Tibial nerve (tissue), 4 donors: ENCODE measurements at places on chromosomes 7 and 10. TPM values are rescaled to one million over a fixed set of nuclear protein-coding genes. Genes with fewer than 3 reads are reported as not detected.

Gene CCM2
- total RNA-seq, result 46.3 TPM

DNA sequence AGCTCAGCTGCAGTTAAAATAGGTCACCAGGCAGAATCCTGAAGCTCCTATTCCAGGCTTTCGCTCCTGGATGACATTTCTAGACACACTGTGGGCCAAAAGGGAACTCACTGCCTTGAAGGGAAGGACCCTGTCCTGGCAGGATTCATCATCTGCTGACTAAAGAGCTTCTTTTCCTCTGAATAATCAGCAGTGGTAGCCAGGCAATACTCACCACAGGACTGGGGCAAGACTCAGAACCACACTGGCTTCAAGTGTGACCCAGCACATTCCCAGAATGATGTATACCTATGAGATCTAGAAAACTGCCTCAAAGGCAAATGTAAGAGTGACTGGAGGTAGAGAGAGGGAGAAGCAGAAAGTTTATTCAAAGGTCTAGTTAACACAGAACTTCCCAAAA is 29.5 kb upstream of the EBF3 start:
- no peak for DNase-seq

DNA sequence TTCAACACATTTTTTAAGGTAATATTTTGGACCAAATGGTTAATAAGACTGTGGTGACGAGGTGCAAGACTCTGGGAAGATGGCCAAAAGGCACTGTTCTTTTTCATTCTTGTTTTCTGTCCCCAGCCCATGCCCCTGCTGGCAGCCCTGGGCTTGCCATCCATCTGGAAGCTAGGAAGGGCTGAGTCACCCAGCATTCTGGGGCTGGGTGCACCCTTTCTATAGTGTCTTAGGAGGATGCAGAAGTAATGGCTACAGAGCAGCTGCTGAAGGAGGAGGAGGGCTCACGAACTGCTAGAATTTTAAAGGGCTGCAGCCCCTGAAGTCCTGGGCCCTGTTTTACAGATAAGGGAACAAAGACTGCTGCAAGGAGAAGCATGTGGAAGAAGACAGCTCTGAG is 42.8 kb upstream of the ZNF32 start:
- no peak for DNase-seq

DNA sequence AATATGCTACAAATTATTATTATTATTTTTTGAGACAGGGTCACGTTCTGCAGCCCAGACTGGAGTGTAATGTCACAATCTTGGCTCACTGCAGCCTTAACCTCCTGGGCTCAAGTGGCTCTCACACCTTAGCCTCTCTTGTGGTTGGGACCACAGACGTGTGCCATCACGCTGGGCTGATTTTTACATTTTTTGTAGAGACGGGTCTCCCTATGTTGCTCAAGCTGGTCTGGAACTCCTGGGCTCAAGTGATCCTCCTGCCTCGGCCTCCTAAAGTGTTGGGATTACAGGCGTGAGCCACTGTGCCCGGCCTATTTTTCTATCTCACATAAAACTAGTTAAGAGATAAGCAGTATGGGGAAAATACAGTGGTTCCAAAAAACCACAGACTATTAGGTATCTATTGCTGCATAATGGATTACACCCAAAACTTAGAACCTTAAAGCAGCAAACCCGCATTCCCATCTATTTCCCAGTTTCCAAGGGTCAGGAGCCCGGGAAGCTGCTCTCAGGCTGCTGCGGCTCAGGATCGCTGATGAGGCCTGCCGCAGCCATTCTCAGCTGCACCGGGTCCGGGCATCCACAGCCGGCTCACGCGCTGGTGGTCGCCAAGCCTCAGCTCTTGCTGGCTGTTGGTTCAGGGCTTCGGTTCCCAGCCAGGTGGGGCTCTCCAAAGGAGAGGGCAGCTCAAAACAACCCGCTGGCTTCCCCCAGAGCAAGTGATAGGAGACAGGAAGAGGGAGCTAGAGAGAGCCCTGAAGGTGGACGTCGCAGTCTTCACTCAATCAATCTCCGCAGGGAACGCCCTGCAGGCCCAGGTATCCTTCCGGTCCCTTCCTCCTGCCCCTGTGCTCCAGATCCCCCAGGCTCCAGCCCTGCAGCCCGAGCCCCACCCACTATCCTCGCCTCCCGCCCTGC is 128.2 kb downstream of the UBE2H start:
- DNase-seq, result no peak

DNA sequence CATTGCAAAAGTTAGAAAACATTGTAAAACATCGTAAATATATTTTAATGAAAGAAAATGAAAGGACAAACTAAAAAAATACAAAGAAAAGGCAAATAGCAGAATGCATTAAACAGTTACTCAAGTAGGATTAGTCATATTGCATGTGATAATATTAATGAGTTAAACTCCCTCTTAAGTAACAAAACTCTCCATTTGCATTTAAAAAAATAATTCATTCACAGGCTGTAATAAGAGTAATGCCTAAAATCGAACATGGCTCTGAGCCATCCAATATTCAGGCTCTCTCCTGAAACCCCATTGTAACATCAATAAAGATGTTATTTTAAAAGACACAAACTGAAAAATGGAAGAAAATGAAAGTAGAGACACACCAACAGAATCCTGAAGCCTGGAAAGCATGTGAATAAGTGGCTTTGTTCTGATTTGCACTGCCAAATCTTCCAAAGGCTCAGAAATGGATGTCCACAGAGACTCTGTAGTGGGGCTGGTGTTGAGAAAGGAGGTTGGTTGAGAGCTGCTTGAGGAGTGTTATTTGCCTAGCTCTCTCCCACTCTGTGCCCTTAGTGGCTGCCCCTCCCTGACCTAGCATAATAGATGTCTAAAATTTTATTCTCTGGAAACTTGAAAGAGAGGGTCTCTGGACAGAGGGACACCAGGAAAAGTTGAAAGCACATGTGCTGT is 268.3 kb upstream of the MEOX2 start:
- no peak for DNase-seq

Gene RAMP3
- total RNA-seq, result 31.6 TPM
